Forelimb muscle (tissue), 1 donor: ENCODE measurements at places on chromosomes 13 and 19. TPM values are rescaled to one million over a fixed set of nuclear protein-coding genes. Genes with fewer than 3 reads are reported as not detected.

The ZNF536 gene
- polyA plus RNA-seq, result 2.3 TPM

The ZNF227 gene
- polyA plus RNA-seq, result 12.9 TPM

The BRME1 gene
- polyA plus RNA-seq, result 3.0 TPM

The POU4F1 gene
- polyA plus RNA-seq, result 12.7 TPM

The PDCD2L gene
- 15.7 TPM for polyA plus RNA-seq

The FBL gene
- 215 TPM for polyA plus RNA-seq

DNA sequence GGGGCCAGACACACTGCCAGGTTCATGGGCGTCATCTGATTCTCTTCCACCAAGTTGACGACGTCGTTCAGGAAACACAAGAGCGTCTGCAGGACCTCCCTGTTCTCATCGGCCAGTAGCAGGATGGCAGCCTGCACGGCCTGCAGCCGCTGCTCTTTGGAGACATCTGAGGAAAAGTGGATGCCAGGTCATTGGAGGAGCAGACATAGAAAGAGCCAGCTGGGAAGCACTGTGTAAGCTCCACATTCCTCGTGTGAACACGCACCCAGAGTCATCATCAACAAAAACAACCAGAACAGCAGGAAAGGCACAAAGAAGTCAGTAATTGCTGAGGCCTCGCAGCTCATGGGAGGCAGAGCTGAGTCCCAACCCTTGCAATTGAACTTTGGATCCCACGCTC is 96.5 kb downstream of the KL start:
- no peak for DNase-seq

- DNase-seq, result no peak
Observed at GRCh38 chr19:13544423-13544822, 38.1 kb upstream of the CACNA1A start.

DNA sequence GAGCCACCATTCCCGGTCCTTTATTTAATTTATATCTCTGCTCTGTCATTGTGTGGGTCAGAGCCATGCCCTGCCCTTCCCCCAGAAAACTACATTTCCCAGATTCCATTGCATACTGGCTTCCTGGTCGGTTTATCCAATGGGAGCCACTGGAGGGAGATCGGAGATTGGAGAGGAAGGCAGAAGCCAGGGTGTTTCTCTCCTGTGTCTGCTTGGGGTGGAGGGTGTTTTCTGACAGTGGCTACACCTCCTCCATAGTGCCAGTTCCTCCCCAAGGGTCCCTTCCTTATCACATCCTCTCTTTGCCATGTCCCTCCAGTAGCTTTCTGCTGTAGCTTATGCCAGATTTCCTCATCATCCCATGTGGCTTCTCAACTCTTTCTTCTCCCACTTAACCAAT is 19.0 kb downstream of the OLFM2 start:
- no peak for DNase-seq

- DNase-seq, result no peak
Observed at GRCh38 chr13:69028936-69029335, 1078.7 kb upstream of the ATXN8OS start.

DNA sequence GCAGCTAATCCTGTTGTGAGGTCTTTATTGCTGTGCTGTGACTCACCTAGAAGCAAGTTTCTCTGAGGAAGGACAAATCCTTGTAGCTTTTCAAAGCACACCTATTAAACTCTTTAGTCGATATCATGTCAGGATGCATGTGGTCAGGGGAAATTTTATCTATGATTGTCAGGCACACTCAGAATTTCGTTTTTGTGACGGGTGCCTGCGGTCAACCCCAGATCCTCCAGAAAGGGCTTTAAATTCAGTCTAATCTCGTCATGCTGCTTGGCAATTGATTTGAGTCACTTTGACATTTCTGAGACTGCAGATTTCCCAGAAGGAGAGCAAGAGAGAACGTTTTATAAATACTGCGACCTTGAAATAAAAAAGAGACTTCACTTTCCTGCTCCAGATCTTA is 316.9 kb downstream of the FGF9 start:
- DNase-seq, result no peak

- DNase-seq, result no peak
Observed at GRCh38 chr13:30559274-30559673, 58.4 kb upstream of the USPL1 start.

- no peak for DNase-seq
Observed at GRCh38 chr19:30873691-30874090, 475.5 kb downstream of the TSHZ3 start.

GRCh38 chr13:49997955-49998354 is 1.1 kb downstream of the TRIM13 start:
- DNase-seq, result no peak
